ENCODE measurements at places on chromosomes 16 and 17. TPM values are rescaled to one million over a fixed set of nuclear protein-coding genes. Genes with fewer than 3 reads are reported as not detected.
A peak's percentile ranks its signal among the peaks of the same experiment; 100 is the strongest.

GRCh38 chr16:76162046-76162445 is 115.2 kb upstream of the CNTNAP4 start:
- H3K4me3 ChIP-seq: no peak overlapping the region
- H3K4me1 ChIP-seq: no peaks in the 10 kb centered on the region
- H3K27ac ChIP-seq: no peak overlapping the region
- no peak for DNase-seq
- H3K27me3 ChIP-seq: no peaks in the 10 kb centered on the region
- H3K36me3 ChIP-seq: no peaks in the 10 kb centered on the region

TSPOAP1 gene
- 11.5 TPM for polyA plus RNA-seq

DNA sequence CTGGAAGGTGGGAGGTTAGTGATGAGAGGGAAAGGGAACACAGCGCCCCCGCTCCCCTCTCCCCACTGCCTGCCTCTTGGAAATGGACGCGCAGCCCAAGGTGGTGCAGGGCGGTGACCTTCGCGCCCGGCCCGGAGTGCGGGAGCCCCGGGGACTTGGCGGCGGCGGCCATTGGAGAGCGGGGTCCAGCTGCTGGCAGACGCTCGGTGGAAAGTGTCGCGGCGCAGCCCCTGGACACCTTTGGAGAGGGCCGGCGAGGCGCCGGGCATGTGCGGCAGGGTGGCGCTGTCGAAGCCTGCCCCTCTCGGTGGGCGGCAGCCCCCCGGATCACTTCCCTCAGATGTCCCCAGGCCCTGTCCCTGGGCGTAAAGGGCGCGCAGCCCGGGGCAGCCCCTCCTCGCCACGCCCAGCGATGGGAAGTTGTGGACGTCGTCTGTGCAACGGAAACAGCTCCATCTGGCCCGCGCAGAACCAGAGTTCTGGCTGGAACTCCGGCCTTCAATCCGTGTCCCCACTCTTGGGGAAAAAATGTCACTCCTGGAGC is 16.7 kb downstream of the SALL1 start:
- H3K27me3 ChIP-seq: peaks cover 55% of the 10 kb centered on the region
- DNase-seq: no peak
- H3K36me3 ChIP-seq: no peaks in the 10 kb centered on the region
- no peak overlapping the region for H3K27ac ChIP-seq
- H3K4me3 ChIP-seq: no peak overlapping the region
- no peaks in the 10 kb centered on the region for H3K4me1 ChIP-seq

- no peaks in the 10 kb centered on the region for H3K36me3 ChIP-seq
- no peaks in the 10 kb centered on the region for H3K27me3 ChIP-seq
- no peak overlapping the region for H3K4me3 ChIP-seq
- H3K4me1 ChIP-seq: no peaks in the 10 kb centered on the region
- DNase-seq: no peak
- H3K27ac ChIP-seq: no peak overlapping the region
Observed at GRCh38 chr16:26374279-26374925, 682.6 kb downstream of the HS3ST4 start.

SUMO2 gene
- polyA plus RNA-seq: 97.3 TPM

- H3K4me1 ChIP-seq: no peaks in the 10 kb centered on the region
- no peak for DNase-seq
- H3K27ac ChIP-seq: no peak overlapping the region
- H3K27me3 ChIP-seq: no peaks in the 10 kb centered on the region
- H3K4me3 ChIP-seq: no peak overlapping the region
- no peaks in the 10 kb centered on the region for H3K36me3 ChIP-seq
Observed at GRCh38 chr17:44807093-44807816, 22.8 kb downstream of the GJC1 start.

GRCh38 chr17:59884861-59885260 is 7.9 kb downstream of the TUBD1 start:
- no peak overlapping the region for H3K4me3 ChIP-seq
- H3K27me3 ChIP-seq: no peaks in the 10 kb centered on the region
- H3K36me3 ChIP-seq: peaks cover 96% of the 10 kb centered on the region
- DNase-seq: peak; percentile 38

CD300LB gene
- 1.0 TPM for polyA plus RNA-seq

HS3ST4 gene
- polyA plus RNA-seq: 0.08 TPM

DNA sequence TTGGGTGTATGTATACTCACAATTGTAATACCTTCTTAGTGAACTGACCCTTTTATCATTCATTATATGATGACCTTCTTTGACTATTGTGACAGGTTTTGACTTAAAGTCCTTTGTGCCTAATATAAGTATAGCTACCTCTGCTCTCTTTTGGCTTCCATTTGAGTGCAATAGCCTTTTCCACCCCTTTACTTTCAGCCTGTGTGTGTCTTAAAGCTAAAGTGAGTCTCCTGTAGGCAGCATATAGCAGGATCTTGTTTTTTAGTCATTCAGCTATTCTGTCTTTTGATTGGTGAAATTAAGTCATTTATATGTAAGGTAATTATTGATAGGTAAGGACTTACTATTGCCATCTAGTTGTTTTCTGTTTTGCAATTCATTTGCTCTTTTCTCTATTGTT is 15.9 kb upstream of the TBX4 start:
- no peak for DNase-seq
- H3K4me1 ChIP-seq: no peaks in the 10 kb centered on the region
- H3K4me3 ChIP-seq: no peak overlapping the region
- no peaks in the 10 kb centered on the region for H3K36me3 ChIP-seq
- no peaks in the 10 kb centered on the region for H3K27me3 ChIP-seq

DNA sequence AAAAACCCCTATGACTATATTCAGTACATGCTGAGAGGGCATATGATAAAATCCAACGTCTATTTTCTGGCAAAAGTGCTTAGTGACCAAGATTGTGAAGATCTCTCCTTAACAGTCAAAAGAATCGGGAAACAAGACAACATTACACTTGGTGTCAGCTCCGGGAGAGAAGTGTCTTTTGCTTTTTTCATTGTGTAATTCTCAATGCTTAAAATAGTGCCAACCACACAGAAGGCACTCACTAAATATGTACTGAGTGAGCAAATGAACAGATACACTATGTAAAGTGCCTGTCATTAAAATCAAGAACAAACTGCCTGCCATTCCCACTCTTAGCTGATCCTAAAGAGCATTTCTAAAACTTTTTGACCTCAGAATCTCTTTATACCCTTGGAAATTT is 34.1 kb downstream of the VPS53 start:
- H3K27me3 ChIP-seq: no peaks in the 10 kb centered on the region
- H3K27ac ChIP-seq: no peak overlapping the region
- peaks cover 23% of the 10 kb centered on the region for H3K4me1 ChIP-seq
- H3K36me3 ChIP-seq: peaks cover 29% of the 10 kb centered on the region
- H3K4me3 ChIP-seq: no peak overlapping the region

MRPL45 gene
- polyA plus RNA-seq: 17.8 TPM

- H3K4me3 ChIP-seq: no peak overlapping the region
- peaks cover 5% of the 10 kb centered on the region for H3K4me1 ChIP-seq
- H3K36me3 ChIP-seq: no peaks in the 10 kb centered on the region
- no peak overlapping the region for H3K27ac ChIP-seq
- peak; percentile 66 for DNase-seq
Observed at GRCh38 chr17:56313201-56313600, 159.9 kb downstream of the ANKFN1 start.

DNA sequence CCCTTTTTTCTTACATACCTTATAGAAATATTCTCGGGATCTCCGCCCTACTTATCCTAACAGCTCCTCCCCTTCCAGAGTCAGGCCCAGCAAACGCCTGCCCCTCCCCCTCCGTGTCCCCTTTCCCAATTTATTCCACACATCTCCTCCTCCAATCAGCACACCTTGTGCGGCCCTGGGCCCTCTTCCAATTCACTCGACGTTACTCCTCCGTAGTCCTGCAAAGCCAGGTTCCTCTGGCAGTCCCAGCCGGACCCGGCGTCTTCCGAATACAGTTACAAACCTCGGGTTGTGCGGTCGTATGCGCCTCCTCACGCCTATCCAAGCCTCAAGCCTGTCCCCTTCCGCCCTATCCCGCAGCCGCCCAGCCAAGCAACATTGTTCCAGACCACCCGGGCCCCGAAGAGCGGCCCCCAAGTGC is 677 bp downstream of the CBX1 start:
- peak overlapping the region; percentile 82 for H3K4me3 ChIP-seq
- peaks cover 40% of the 10 kb centered on the region for H3K4me1 ChIP-seq
- no peaks in the 10 kb centered on the region for H3K36me3 ChIP-seq
- H3K27ac ChIP-seq: peak overlapping the region; percentile 90
- H3K27me3 ChIP-seq: no peaks in the 10 kb centered on the region
- DNase-seq: no peak

DNA sequence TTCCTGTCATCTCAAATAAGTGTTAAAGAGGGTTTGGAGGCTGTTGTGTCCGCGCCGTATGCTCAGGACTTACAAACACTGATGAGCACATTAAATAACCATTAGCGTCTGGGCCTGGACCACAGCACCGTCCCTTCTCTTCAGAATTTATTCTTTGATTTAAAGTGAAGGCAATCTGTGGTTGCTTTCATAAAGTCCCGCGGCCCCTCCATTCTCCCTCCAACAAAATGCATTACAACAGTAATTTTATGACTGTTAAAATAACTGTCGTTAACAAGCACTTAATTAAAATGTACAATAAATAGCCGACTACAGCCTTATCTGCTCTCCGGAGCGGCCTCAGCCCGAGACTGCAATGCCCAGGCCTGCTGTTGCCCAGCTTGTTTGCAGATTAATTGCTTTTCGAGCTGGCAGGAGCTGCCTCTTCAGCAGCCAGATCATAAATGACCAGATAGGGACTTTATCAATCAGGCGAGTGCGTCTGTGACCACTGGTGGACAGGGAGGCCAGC is 30.6 kb upstream of the IRX3 start:
- no peaks in the 10 kb centered on the region for H3K36me3 ChIP-seq
- H3K27me3 ChIP-seq: no peaks in the 10 kb centered on the region
- H3K27ac ChIP-seq: no peak overlapping the region
- H3K4me1 ChIP-seq: no peaks in the 10 kb centered on the region

DNA sequence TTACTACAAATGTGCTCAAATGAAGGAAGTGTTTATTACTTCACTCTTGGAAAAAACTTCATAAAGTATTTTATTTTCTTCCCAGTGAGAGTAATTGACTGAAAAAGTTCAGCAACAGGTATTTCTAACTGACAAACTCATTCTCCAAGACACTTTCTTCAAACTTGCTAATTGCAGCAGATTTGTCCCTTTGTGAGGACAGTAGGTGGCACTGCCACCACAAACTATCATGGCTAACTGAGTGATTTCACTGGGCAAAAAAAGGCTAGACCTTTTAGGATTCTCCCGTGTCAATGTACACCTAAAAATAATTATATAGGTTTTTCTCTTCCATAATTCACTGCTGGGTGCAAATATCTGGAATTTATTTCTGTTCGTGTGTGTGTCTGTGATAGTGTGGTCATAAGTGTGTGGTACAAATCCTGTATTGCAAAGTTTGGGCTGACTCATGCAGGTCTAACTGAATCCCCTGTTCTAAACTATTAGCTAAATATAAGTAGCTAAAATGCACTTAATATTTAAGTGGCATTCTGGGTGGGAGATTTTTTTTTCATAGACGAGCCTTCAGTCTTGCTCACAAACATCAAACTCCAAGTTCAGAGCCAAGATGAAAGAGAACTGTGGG is 3.9 kb downstream of the HS3ST3A1 start:
- DNase-seq: no peak
- H3K27me3 ChIP-seq: peaks cover 28% of the 10 kb centered on the region
- H3K4me3 ChIP-seq: no peak overlapping the region
- peaks cover 23% of the 10 kb centered on the region for H3K4me1 ChIP-seq

PSMB10 gene
- polyA plus RNA-seq: 236 TPM

- no peaks in the 10 kb centered on the region for H3K4me1 ChIP-seq
- no peak overlapping the region for H3K27ac ChIP-seq
- no peak overlapping the region for H3K4me3 ChIP-seq
- no peaks in the 10 kb centered on the region for H3K36me3 ChIP-seq
- no peaks in the 10 kb centered on the region for H3K27me3 ChIP-seq
Observed at GRCh38 chr17:44804302-44805089, 25.6 kb downstream of the GJC1 start.

DNA sequence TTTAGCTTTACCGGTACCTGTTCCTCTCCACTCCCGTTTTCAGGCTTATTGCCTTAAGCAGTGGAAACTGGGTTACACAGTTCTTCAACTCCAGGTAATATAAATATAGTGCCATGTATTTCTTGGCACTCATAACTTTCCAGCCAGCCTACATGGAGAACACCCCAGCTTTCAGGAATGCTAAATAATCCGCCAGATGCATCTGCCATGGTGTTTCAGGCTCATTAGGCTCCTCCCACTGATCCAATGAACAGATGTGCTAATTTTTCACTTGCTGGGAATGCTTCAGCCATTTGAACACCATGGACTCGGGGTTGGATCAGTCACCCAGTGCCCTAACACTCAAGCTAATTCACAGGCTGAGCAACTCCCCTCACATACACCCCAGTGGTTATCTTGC is 4.6 kb downstream of the ANKFN1 start:
- no peaks in the 10 kb centered on the region for H3K36me3 ChIP-seq
- H3K27ac ChIP-seq: no peak overlapping the region
- H3K27me3 ChIP-seq: no peaks in the 10 kb centered on the region

- no peaks in the 10 kb centered on the region for H3K36me3 ChIP-seq
- H3K27me3 ChIP-seq: no peaks in the 10 kb centered on the region
- no peak overlapping the region for H3K27ac ChIP-seq
- DNase-seq: no peak
Observed at GRCh38 chr16:89853306-89853993, 19.9 kb upstream of the TCF25 start.

DNA sequence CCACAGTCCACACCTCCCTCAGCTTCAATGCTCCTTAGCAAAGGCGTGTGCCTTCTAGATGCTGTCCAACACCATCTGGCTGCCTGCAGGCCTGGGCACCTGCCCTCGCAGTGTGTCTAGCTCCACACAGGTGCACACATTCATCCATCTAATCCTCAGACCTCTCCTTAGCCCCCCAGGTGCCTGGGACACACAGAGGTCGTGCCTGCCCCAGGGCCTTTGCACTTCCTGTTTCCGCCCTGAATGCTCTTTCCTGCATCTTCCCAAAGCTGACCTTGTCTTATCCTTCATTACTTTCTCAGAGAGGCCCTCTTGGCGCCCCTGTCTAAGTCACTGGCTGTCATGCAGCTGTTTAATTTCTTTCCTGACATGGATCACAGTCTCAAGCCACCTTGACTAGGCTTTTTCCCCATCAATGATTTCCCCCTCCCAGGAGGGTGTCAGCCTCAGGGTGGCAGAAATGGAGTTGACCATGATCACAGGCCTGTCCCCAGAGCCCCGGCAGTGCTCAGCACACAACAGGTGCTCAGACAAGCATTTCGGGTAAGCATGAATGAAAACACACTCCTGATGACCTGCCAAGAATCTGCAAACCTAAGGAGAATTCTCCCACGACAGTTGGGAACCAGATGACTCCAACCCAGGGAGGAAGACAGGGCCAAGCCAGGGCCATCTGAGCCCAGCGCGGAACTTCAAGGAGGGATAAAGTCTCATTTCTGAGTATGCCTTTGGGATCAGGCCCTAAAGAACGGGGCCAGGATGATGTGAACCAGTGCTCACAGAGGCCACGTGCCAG is 76.3 kb downstream of the LITAF start:
- H3K27me3 ChIP-seq: no peaks in the 10 kb centered on the region
- DNase-seq: no peak
- no peaks in the 10 kb centered on the region for H3K36me3 ChIP-seq
- no peak overlapping the region for H3K4me3 ChIP-seq

YBX2 gene
- polyA plus RNA-seq: 0.09 TPM

DNA sequence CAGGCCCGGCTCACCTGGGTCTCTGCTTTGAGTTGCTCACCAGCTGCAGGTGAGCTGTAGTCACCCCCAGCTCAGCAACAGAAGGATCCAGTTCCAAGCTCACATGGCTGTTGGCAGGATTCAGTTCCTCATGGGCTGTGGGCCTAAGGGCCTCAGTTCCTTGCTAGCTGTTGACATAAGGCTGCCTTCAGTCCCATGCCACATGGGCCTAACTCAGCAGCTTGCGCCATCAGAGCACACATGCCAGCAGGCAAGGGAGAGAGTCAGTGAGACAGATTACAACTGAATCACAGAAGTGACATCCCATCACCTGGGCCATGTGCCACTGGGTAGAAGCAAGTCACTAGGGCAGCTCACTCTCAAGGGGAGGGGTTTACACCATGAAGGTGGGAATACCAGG is 24.7 kb downstream of the PSMD7 start:
- H3K27me3 ChIP-seq: no peaks in the 10 kb centered on the region
- no peak for DNase-seq
- peaks cover 31% of the 10 kb centered on the region for H3K4me1 ChIP-seq
- peaks cover 13% of the 10 kb centered on the region for H3K36me3 ChIP-seq

All from spleen (tissue), 13 donors.